Hepatic stellate cell (primary cell): ENCODE measurements at places on chromosomes 7 and 10.

GRCh38 chr10:49410365-49411074, 14.6 kb upstream of the DRGX start:
- no peak for DNase-seq

DNA sequence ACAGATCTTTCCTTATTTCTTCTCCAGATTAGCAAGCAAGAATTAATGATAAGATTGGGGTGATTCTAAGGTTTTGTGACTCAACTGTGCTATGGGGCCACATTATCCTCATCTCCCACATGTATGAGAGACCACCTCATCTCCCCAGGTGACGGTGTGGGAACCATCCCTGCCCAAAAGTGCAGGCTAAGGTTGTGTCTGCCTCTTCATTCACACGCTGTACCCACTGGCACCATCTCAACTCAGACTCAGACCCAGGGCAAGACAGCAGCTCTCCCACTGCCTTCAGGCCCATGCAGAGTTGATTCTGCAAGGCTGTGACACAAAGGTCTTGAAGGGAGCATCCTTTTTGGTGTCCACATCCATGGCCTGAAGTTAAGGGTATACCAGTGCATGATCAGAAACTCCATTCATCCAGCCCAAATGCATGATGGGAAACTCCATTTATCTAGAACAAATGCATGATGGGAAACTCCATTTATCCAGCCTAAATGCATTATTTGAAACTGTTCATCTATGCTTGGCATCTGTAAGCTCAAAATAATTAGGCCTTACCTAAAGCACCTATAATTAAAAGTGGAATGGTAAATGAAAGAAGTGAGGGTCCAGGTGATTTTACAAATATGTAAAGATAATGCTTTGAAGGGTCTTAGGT, 99.4 kb downstream of the TCERG1L start:
- no peak for DNase-seq

- DNase-seq, result no peak
Observed at GRCh38 chr7:107847168-107847835, 43.7 kb upstream of the DLD start.

DNA sequence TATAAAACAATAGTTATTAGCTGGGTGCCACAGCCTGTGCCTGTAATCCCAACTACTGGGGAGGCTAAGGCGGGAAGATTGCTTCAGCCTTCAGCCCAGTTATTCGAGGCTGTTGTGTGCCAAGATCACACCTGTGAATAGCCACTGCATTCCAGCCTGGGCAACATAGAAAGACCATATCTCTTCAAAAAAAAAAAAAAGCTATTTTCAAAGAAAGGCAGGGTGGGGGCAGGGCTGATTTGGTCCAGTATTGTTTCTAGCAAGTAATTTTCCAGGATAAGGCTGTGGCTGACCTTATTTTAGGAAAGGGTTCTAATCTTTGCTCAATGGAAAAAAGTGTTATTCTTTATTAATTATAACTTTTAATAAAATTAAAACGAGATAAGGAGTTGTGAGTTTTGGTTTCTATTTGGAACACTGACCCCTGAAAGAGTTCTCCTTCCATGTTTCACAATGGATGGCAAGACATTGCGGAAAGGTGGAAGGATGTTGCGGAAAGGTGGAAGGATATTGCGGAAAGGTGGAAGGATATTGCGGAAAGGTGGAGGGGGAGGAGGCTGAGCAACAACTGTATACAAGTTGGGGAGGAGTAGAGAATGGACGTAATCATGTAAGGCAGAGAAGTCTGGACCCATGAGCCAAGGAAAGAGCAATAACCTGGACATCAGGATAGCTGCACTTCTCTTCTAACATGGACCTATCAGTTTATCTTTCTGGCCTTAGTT, 1.5 kb upstream of the C1GALT1 start:
- DNase-seq, result no peak

GRCh38 chr10:102352066-102352715, 43.3 kb upstream of the NFKB2 start:
- DNase-seq, result peak; percentile 65

- DNase-seq, result no peak
Observed at GRCh38 chr7:75887669-75888369, 9.0 kb downstream of the RHBDD2 start.

GRCh38 chr7:123797673-123798531, 47.1 kb upstream of the HYAL4 start:
- no peak for DNase-seq

DNA sequence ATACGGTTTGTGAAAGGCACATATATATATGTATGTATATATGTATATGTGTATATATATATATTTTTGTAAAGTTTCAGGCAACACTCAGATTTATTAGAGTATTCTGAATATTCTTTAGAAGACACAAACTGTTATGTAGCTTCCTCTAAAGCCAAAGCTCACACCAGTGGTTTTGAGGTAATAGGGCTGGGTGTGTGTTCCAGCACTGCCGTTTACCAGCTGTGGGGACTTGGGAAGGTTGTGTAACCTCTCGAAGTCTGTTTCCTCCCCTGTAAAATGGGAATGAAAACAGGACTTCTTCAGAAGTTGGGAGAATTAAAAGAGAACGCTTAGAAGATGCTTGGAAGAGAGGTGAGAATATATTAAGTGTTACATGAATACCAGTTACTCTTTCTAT, 94.8 kb downstream of the PRPF18 start:
- DNase-seq, result no peak
